Left lung (tissue), 14 donors: ENCODE measurements at places on chromosomes 7 and 10. TPM values are rescaled to one million over a fixed set of nuclear protein-coding genes. Genes with fewer than 3 reads are reported as not detected.

DNA sequence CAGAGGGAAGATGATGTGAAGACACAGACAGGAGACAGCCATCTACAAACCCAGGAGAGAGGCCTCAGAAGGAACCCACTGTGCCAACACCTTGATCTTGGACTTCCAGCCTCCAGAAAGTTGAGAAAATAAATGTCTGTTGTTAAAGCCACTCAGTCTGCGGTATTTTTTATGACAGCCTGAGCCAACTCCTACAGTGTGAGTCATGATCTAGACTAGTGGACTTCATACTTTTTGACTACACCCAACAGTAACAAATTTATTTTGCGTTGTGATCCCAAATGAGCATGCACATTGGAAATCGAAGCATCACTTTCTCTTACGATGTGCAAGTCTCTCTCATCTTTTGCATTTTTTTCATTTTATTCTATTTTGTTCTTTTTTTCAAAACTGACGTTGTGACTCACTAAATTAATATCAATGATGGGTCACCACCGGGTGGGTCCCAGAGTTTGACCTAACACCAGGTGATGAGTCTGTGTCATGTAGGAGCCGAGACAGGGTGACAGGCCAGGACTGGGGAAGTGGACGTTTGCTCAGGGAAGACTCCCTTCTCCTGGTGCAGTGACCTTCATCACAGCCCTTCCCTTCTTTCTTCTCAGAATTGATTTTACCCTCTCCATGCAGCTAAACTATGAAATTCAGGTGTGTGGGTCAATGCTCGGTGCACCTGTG is 28.9 kb downstream of the PHYH start:
- DNase-seq, result no peak

DNA sequence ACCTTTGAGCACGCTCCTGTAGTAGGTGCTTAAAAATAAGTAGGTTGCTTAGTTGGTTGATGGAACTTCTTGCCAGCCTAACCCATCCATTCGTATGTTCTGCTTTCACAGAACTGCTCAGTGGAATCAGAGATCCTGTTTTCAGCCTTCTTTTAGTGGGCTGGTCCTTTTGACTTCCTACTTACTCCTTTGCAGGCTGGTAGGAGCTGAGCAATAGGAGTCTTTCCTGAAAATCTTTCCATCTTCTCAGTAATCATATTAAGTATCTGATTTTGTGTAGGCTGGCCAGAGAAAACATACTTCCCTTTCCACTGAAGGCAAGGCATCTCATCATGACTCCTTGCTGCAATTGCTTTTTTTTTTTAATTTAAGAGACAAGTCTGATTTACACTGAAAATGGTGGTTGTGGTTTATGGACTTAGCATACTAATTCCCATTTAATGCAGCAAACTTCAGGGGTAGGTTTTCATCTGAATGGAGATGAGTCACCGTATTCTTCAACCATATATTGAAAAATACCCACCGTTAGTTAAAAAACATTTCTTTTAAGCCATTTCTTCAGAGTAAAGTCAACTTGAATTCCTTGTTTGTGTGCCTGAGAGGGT is 208.0 kb downstream of the ZNF365 start:
- DNase-seq, result no peak

DNA sequence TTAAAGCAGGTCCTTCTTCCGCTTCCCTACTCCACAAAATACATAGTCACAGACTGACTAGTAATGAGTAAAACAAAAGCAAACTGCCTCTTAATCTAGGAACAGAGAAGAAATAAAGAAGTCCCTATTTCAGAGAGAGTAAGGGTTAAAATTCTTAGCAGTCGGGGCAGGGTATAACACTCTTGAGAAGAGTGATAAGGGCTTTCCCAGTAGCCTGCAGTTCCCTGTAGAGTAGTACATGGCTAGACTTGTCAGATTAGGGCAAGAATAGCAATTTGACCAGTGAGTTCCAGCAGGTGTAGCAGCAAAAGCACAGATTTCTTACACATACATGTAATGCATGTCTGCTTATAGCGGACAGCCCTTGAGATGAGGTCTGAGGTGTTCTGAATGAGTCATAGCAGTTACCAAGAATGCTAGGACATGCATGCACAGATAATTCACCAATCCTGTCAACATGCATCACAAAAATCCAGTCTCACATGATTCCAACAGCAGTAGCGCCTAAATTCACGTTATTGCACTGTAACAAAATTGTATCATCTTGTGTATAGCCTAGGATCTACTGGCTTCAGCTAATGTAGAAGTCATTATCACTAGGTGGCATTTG is 40.7 kb downstream of the BTRC start:
- no peak for DNase-seq

DNA sequence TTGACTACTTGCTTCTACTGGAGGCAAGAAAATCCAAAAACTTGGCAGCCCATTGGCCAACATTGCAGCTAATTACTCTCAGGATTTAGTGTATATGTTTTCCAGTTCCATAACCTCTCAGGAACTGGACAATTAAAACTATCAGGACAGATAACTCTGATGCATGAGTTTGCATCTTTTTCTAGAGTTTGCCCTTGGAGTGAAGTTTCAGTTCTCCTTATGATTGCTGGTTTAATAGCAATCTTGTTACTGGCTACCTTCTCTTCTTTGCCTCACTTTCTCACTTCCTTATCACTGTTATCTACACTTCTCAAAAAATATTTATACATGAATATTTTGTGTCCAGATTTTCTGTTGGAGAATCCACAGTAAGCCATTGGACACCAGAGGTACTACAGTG is 735.9 kb downstream of the PCDH15 start:
- no peak for DNase-seq

DNA sequence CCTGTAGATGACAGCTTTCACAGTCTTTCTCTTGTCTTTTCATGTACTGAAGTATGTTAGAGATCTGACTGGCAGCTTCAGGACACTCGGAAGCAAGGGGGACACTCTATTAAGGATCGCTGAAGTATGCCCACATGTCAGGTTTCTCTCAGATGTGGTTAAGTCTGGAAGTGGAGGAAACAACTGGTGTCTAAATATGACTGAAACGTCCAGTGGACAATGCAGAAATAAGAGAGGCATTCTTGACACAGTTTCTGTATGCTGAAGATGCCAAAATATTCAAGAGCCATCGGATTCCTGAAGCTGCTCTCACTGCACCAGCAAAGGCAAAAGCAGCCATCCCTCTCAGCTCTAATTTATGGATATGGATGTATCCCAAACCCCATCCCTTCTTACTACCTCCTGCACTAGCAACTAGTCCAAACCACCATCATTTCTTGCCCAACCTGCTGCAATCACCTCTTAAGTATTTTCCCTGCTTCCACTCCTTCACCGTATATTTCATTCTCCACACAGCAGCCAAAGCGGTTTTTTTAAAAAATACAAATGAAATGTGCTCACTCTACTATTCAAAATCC is 113.4 kb downstream of the REEP3 start:
- DNase-seq, result no peak

DNA sequence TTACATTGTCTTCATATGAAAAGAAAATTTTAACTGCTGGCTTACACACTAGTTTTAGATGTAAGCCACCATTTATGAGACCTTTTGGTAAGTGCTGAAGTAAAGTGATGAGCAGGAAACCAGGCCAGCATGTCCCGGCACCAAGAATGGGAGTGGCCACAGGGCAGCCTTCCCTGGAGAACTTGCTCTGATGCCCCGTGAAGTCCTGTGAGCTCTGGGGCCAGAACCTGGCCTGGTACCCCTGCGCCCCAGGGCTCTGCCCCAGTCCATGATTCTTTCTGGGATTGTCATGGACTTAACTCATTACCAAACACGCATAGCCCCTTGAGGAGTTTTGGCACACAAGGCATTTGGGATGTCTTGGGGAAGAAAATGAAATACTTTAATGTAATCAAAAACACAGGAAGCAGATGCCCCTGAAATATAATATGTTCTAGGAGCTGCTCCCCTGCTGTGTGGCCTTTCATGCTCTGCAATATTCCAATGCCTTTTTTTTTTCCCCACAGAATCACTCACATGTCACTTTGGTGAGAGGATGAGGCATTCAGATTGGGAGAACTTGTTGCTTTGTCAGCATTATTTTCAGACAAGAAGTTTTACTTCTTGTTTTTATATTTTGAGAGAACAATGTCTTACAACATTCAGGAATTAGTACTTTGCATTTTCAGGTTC is 53.1 kb upstream of the CXCL12 start:
- DNase-seq, result no peak

DNA sequence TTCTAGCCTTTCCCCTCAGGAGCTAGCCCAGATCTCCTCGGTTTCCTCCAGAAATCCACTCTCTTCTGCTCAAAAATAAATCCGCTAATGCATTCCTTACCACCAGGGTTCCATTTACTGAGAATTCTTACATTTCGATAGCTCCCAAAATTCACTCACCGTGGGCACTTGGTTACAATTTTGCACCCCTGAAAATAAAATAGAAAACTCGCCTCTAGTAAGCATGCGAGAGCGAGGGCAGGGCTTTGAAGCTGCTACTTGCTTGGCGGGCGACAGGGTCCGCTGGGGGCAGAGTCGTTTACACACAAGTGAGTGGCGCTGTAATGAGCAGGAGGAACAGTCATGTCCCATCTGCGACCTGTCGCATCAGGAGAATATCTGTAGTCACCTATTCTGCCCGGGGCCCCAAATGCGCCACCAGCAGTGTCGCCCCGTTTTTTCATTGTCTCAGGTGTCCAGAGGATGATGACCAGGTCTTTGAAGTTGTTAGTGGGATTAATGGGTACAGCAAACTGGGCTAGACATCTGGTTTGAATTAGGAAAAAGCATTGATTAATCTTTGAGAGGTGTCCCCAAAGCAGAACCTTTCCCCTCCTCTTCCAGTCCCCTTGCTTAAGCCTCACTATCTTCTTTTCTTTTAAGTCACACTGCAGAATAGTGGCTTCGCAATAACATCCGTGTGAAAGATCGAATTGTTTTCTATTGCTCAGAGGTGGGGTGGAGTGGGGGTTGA is 1.2 kb upstream of the MEOX2 start:
- no peak for DNase-seq

DNA sequence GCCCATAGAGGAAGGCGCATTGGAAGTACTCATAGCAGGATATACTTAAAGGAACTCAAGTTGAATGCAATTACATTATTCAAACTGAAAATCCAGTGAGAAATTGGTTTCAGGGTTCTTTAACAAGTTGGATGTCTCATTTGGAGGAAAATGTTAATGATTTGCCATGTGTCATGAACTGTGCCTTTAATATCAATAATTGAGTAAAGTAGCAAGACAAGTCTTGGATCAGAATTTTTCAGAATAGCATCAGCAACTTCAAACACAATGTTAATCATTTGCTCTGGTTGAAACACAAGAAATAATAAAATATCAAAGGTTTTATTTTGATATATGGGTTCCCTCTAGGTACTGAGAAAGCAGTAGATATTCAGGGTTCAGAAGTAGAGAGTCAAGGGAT is 24.5 kb upstream of the POU6F2 start:
- no peak for DNase-seq

- DNase-seq, result no peak
Observed at GRCh38 chr10:15718694-15719048, 1.1 kb downstream of the ITGA8 start.

- DNase-seq, result no peak
Observed at GRCh38 chr7:149414171-149414570, 46.7 kb downstream of the ZNF777 start.

DNA sequence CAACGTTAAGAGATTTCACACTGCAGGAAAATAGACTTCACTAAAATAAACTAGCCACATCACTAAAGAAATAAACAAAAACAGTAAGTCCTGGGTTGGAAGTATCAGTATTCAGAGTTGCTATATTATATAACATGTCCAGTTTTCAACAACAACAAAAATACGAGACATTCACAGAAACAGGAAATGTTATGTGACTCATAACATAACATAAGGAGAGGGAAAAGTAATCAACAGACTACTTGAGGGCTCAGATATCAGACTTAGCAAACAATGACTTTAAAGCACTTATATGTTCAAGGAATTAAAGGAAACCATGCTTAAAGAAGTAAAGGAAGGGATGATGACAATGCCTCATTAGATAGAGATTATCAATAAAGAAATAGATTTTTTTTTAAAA is 73.5 kb upstream of the MKLN1 start:
- no peak for DNase-seq

DNA sequence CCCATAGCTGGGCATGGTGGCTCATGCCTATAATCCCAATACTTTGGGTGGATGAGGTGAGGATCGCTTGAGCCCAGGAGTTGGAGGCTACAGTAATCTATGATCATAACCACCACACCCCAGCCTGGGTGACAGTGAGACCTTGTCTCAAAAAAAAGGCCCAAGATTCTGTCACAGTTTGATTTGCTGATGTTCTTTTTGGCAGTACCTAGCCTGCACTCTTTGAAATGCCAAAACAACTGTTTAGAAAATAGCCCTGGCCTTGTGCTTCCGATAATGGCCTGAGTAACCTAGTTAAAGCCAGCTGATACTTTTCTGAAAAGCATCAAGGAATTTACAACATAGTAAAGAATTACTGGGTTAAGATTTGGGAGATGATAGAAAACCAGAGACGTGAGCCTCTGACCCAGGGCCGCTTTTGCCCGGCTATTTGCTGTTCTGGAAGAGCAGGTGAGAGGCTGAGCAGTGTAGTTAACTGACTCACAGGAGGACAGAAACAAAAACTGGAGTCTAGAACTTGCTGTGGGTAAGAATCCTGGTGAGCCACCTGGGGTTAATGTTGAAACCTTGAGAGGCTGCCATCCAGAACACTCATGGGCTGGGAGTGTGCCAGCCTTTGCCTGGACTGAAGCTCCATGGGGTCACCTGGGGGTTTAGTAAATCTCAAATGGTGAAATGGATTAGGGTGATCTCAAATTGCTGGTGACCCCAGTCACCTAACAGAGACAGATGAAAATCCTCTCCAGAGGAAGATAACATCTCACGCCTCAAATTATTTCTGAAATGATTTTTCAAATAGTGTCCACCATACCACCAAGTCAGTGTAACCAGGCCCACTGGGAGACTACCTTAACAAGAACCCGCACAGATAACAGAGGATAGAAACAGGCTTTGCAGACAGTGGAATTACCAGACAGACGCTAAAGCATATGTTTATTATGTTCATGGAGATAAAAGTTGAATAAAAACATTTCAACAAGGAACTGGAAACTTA is 51.8 kb downstream of the GALNT11 start:
- DNase-seq, result no peak

GRCh38 chr7:28530175-28530802 is 118.0 kb downstream of the CREB5 start:
- DNase-seq, result peak; percentile 52

GRCh38 chr7:95577137-95577536 is 19.2 kb downstream of the PDK4 start:
- no peak for DNase-seq

GRCh38 chr7:84744385-84744784 is 442.5 kb downstream of the SEMA3D start:
- DNase-seq, result no peak

GRCh38 chr10:109969760-109970346 is 37.9 kb upstream of the ADD3 start:
- no peak for DNase-seq

- peak; percentile 10 for DNase-seq
Observed at GRCh38 chr7:103445228-103446048, 569 bp downstream of the SLC26A5 start.

Gene DNAH11
- total RNA-seq, result 2.8 TPM

Gene VPS41
- 79.1 TPM for total RNA-seq

Gene MPP7
- 38.3 TPM for total RNA-seq

Gene CASD1
- total RNA-seq, result 30.3 TPM

Gene FOXI2
- total RNA-seq, result not detected

Gene FAM25A
- total RNA-seq, result not detected
